ENCODE measurements at places on chromosomes 16 and 17. TPM values are rescaled to one million over a fixed set of nuclear protein-coding genes. Genes with fewer than 3 reads are reported as not detected.

CIITA gene
- under 0.01 TPM for total RNA-seq

- DNase-seq, result no peak
Observed at GRCh38 chr16:68695575-68695974, 41.5 kb upstream of the CDH1 start.

SMPD3 gene
- under 0.01 TPM for total RNA-seq

TBC1D3E gene
- total RNA-seq, result not detected

SLFN11 gene
- 55.7 TPM for total RNA-seq

KRT40 gene
- not detected for total RNA-seq

- DNase-seq, result no peak
Observed at GRCh38 chr17:82218349-82219075, 5.9 kb upstream of the CCDC57 start.

All from dermis microvascular lymphatic vessel endothelial cell (primary cell).